Myocyte (in vitro differentiated cells): ENCODE measurements at places on chromosomes 12 and 14. TPM values are rescaled to one million over a fixed set of nuclear protein-coding genes. Genes with fewer than 3 reads are reported as not detected.

Gene MYH6
- total RNA-seq: 2.6 and 3.4 TPM in 2 replicates

Gene OAS1
- total RNA-seq: 10.4 and 14.0 TPM in 2 replicates

Gene OVCH1
- total RNA-seq: 0.10 and 0.64 TPM in 2 replicates

Gene SERPINA5
- total RNA-seq: not detected in 2 replicates

Gene DDN
- total RNA-seq: 3.4 and 12.3 TPM in 2 replicates

Gene ASB2
- total RNA-seq: 0.73 and 8.9 TPM in 2 replicates

Gene HOXC12
- 0.31 and 0.62 TPM in 2 replicates for total RNA-seq

Gene ING4
- total RNA-seq: 41.0 and 53.8 TPM in 2 replicates

Gene STXBP6
- total RNA-seq: 24.5 and 25.2 TPM in 2 replicates

Gene MIP
- total RNA-seq: 0.24 TPM in 1 of 2 replicates, not detected in the other
